GM03348 (cell line): ENCODE measurements at places on chromosomes 5 and 9.

DNA sequence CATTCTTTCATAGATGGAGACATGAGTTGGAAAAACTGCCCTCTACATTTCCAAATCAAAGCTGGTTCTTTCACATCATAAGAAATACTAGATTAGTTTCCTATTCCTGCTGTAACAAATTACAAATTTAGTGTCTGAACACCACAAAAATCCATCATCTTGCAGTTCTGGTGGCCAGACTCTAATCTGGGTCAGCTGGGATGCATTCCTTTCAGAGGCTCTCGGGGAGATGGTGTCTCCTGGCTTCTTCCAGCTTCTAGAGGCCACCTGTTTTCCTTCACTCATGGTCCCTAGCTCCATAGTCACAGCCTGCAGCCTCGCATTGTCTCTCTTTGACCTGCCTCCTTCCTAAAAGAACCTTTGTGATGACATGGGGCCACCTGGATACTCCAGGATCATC is 65.2 kb downstream of the RETREG1 start:
- DNase-seq: no peak

DNA sequence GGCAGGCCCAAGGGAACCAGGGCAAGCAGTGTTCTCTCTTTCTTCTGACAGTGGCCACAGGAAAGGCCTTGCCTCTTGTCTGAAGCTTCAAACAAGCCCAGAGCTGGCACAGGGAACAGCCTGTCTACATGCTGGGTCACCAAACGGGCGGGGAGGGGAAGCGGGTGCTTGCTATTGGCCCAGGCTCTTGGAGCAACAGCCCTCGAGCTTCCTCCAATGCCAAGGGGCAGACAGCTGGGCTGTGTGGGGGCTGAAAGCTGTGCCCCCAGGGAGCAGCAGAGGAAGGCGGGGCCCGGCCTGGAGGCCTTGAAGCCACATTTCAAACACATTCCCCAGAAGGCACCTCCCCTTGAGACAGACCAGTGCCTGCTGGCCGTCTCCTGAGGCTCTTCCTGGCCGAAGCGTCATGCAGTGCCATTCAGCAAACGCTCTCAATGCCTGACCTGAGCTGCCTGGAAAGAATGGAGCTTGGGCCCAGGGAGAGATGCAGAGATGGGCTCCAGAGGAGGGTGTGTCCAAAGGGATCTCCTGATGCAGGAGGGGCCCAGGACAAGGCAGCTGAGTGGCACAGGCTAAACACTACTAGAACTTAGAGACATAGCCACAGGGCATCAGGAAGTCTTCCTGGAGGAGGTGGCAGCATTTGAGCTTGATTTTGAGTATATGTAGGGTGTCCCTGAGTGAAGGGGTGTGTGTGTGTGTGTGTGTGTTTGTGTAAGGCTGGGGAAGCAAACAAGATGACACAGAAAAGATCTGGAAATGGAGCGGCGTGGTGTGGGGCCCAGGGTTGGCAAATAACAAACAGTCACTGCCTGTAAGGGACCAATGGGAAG is 2.5 kb downstream of the FIBCD1 start:
- DNase-seq: peak; percentile 86

- DNase-seq: no peak
These were observed 350.5 kb downstream of the ADGRV1 start for GRCh38 chr5:90909101-90909503.

GRCh38 chr5:88118179-88118578 is 150.5 kb downstream of the TMEM161B start:
- DNase-seq: no peak

DNA sequence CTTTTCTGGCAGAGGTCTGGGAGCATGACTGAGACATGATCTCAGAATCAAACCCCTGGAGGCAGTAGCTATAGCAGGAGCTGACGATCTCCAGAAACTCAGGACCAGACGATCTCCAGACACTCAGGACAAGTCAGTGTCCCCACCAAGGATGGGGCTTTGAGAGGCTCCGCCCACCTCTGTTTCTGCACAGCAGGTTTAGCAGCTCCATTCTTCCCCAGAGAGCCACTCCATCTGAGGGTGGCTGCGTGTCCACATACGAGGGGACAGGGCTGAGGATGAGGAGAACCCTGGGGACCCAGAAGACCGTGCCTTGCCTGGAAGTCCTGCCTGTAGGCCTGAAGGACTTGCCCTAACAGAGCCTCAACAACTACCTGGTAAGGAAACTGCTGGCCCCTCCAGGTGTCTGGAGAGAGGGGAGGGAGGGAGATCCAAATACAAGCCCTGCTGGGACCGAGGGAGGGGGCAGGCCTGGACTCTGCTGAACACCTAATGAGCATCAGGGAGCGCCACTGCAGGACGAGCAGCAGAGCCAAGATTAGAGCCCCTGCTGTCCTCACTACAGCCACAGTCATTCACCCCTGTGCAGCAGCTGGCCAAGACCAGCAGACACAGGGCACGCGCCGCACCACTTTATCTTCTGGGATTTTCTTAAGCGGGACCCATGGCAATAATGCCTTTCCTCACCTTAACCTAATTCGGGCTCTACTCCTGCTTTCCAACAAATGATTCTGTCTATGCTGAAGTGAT is at the start of gene GABRP:
TSS of gene GABRP (plus strand) at position 228 of the 750 bp plus-strand sequence. CDS start 4,891 bp downstream, outside the sequence.
- DNase-seq: no peak

GRCh38 chr9:136939431-136939995 is 5.0 kb downstream of the FBXW5 start:
- no peak for DNase-seq

- no peak for DNase-seq
These were observed 52.8 kb downstream of the PRRT1B start for GRCh38 chr9:131598121-131598520.

- DNase-seq: peak; percentile 62
These were observed 38.7 kb downstream of the NLN start for GRCh38 chr5:65760504-65761275.

GRCh38 chr5:59813761-59814536 is 79.6 kb downstream of the PDE4D start:
- peak; percentile 47 for DNase-seq

GRCh38 chr5:89232139-89232603 is 349.2 kb upstream of the MEF2C start:
- no peak for DNase-seq

GRCh38 chr9:72537011-72537545 is 15.7 kb downstream of the TMC1 start:
- DNase-seq: no peak

DNA sequence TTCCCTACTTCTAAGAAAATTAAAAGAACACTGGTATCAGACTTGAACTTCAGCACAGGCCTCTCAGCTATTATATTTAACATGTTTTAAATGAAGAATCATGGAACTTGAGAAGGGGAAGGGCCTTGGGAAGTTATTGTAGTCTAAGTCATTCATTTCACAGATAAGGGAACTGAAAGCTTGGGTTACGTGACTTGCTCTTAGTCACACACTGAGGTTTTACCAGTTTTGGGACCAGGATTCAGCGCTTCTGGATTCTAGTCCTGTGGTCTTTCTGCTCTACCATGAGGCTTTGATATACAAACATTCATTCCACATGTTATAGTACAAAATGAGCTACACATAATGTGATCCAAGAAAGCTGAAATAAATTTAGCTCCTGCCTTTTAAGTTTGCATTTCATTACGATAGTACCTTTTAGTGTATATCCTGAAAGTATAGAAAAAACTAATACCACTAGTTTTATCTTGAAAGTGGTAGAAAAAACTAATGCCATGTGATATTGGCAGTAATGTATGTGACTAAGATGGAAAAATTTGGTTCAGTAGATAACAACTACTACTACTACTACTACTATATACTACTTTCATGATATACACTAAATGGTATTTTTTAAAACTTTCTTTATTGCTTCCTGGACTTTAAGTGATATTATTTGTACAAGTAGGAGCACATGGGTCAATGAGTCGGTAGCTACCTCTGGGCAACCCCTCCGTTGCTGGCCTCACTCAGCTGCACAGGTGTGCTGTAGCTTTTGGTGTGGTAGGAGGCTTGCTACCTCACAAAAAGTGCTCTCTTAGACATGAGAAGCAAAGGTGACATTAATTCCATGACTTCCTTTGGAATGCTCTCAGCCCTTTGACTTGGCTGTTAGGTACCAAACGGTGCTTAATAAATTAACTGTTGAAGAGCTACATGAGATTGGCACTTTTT is 40.7 kb downstream of the F2RL2 start:
- no peak for DNase-seq

DNA sequence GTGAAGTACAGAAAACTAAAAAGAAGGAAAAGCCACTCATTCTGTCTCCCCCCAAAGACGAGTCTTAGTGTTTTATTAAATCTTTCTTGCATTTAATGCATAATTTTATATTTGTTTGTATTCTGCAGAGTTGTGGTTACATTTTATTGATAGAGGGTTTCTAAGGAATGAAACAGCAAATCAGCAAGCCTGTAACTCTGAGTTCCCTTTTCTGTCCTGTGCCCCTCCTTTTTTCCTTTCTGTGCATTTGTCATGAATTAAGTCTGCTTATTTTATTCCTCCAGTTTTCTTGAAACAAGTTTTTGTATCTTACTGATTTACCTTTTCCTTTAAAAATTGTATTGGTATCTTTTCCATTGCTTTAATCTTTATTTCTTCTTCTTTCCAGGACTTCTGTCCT is 132.8 kb downstream of the MUSK start:
- DNase-seq: no peak

GRCh38 chr5:149356391-149356790 is 1.5 kb upstream of the PCYOX1L start:
- no peak for DNase-seq

DNA sequence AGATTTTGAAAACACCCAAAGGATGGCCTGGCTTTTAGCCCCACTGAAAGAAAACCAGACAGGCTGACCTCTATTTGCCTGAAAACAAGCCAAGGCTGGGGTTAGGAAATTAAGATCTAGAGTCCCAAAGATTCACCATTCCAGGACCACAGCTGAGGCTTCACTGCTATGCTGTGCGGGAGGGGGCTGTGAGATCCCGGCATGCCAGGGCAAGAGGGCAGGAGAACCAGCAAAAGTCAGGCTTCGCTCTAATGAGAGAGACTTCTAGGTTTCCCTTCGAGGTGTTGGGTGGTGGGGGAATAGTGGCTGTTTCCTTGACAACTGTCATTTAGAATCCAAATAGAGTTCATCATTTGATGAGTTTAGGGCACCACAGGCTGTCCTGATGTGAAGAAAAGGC is 152.9 kb upstream of the NFIB start:
- DNase-seq: no peak

DNA sequence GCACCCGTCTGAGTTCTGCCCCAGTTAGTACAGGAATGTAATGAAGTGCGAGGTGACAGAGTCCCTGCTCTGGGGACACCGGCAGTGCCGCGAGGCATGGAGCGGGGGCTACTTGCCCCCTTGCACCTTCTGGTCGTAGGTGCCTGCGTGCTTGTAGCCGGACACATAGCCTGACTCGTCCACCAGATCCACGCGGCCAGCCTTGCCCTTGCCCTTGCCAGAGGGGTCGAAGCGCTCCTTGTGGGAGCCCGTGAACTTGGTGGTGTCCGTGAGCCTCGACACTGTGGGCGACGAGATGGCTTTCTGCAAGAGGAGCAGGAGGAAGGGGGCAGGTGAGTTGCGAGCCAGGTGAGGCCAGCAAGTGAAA is 28.2 kb downstream of the TPPP start:
- DNase-seq: no peak

DNA sequence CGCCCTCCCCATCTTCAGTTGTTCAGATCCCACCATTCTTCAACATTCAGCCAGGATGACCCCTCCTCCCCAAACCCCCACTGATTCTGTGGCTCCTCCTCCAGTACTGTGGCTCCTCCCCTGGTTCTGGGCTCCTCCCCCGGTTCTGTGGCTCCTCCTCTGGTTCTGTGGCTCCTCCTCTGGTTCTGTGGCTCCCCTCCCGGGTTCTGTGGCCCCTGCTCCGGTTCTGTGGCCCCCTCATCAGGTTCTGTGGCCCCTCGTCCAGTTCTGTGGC is 32.8 kb downstream of the C5orf15 start:
- DNase-seq: no peak

DNA sequence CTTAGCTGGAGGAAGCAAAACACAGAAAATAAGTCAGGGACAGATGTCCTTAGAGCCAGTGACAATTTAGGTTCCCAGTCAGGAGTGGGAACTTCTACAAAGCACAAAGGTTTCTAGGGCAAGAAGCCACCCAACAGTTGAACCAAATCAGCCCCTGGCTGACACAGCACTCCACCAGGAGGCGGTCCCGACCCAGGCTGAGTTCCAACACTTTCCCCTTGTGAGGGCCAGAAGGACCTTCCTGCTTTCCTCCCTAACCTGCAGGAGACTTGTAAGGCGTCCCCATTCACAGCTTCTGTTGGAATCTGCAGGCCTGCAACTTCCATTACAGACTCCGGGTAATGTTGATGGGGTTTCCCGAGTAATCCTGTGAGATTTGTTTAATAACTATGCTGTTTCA is 416.4 kb upstream of the IRX1 start:
- DNase-seq: no peak

DNA sequence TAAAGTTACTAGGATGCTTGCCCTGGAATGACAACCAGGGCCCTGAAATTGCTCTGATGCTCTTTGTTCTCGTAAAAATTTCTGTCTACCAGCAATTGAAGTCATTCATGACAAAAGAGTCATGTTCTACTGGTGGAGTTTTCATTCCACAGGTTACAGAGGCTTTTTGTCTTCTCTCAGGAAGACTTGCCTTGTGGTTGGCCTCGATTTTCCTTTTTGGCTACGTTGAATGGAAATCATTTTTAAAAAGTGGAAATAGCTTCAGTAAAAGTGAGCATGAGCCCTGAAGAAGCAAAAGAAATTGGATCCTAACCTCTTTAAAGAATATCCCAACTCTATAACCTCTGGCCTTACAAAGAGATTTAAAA is 255.2 kb downstream of the AOPEP start:
- no peak for DNase-seq

DNA sequence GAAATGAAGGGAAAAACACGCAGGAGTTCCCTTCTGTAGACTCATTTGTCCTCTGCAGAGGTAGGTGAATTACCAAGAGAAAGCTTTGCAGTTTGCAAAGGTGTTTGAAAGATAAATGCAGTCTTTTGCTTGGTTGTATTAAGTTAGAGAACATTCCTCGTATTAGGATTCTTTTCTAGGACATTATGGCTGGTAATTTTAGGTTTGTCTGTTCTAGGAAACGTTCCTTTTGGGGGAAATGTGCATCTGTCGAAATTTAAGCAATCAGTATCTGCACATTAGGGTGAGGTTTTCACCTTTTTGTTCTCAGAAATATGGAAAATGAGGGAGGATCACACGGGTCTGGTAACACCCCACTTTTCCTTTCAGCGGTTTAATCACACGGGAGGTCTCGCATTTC is 45.1 kb downstream of the GAS1 start:
- no peak for DNase-seq

GRCh38 chr9:93039456-93039855 is 19.0 kb upstream of the SUSD3 start:
- no peak for DNase-seq

DNA sequence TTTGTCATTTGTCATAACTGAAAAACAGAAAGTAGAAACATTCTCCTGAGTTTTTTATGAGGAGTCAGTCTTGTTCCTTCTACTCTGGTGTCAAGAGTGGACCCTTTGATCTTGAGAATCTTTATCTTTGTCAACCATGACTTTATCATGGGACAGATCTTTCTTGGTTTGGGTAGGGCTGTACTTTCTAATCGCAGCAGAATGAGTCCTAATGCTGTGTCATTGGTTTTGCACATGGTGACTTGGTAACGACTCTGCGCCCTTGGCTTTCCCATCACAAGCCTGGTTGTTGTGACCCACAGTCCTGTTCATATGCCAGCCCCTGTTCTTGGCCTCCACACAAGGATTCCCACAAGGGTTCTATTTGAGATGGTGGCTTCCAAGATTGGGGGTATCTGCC is 45.6 kb downstream of the AOPEP start:
- DNase-seq: no peak

GRCh38 chr5:179118756-179119414 is 58.7 kb downstream of the ZNF354C start:
- no peak for DNase-seq
